ENCODE measurements at places on chromosomes 2 and 18.
A peak's percentile ranks its signal among the peaks of the same experiment; 100 is the strongest.

GRCh38 chr2:102140377-102140776 lies 2.2 kb upstream of the IL1R1 start:
- no peak for DNase-seq

DNA sequence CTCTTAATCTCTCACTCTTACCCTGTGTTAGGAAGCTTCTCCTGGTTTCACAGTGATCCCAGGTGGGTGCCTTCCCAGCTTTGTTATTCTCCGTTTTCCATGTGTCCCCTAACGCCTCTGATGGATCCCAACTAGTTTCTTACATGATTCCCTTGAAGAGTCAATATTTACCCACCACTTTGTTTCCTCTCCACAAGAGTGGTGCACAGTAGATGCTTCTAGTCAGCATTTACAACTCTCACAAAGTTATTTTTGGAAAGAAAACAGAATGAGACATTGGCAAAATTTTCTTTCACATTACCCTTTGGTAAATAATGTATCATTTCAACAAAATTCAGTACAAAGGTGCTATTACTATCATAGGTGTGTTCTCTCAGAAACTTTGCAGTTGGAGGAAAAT lies 1611.1 kb upstream of the ZEB2 start:
- no peak for DNase-seq

GRCh38 chr18:63065172-63065571 lies 254.4 kb downstream of the BCL2 start:
- DNase-seq: no peak

DNA sequence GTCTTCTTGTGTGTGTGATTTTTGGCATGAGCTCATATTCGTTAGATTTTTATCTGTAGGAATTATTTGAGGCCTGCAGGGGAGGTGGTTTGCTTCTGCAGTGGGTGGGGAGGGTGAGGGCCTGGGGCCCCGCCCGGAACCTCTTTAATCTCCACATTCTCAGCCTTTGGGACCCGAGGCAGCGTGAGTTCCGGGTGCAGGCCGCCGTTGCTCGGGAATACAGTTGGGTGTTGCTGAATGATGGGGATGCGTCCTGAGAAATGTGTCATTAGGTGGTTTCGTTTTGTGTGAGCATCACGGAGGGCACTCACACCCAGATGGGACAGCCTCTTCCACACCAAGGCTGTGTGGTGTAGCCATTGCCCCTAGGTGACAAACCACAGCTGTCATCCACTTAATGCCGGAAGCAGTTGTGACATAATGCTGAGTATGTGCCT lies 13.7 kb upstream of the GAL3ST2 start:
- DNase-seq: no peak

GRCh38 chr2:196370381-196370780 lies 199.0 kb upstream of the STK17B start:
- DNase-seq: no peak

- DNase-seq: no peak
These were observed 73.8 kb downstream of the HDAC4 start for GRCh38 chr2:239326831-239327535.

DNA sequence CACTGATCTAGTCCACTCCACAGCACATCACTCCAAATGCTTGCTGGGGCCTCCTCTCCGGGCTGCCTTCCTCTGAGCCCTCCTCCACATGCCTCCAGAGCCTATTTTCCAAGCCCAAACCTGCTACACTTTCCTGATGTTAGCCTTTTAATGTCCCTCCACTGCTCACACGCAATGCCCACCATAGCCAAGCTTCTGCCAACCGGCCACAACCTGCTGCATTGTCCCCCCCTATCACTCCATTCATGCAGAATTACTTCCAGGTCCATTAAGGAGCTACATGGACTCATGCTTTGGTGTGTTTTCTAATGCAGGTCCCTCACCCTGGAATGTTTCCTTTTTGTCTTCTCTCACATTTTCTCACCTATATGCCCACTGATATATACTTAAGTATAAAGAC lies 129.3 kb downstream of the MARCHF4 start:
- no peak for DNase-seq

DNA sequence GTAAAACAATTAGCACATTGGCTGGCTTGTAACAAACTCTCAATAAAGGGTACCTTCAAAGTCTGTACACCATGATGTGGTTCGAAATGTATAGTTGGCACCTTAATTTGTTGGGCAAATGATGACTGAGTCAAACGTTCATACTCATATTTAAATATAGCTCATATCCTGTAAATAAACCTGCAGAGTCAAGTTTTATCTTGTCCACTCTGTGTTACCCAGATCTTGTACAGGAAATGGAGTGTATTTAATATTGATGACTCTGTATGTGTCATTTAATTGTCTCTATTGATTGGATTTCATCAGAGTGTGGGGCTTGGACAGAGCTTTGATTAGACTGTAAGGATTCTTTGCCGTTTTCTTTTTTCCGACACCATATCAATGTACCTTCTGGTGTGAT lies 805.6 kb upstream of the ZEB2 start:
- no peak for DNase-seq

GRCh38 chr2:129205766-129206165 lies 773.7 kb upstream of the RAB6C start:
- DNase-seq: no peak

GRCh38 chr2:202016579-202017227 lies 17.0 kb upstream of the FZD7 start:
- DNase-seq: no peak

- DNase-seq: no peak
These were observed 228.0 kb upstream of the SALL3 start for GRCh38 chr18:78751664-78752063.

DNA sequence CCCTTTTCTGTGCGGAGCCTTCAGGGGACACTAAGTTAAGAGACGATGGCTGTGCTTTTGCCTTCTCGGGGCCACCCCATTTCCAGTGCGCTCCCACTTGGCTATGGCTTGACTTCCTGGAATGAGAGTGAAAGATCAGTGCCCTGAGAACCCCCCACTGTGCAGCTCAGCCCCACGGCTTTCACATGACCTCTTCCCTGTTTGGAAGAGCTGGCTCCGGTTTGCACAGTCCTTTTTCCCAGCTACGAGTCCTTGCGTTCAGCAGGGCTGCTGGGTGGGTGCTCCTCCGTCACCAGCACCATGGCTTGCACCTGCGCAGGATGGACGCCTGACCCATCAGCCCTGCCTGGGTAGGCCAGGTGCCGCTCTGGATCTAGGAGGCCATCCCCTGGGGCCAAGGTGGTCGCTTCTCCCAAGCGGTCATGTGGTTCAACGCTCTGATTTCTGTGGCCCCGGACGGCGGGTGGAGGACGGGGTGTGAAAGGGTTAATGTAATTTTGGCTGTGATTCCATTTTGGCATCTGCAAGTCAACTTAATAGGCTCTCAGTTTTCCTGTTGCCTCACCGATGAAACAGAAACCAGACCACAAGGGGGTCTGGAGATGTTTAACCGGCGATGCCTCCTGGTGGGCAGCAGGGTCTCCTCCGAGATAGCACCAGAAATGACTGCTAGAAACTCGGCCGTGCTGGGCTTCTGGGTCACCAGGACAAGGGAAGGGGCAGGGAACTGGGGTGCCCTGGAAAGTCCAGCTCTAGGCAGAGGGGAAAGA lies 113.1 kb upstream of the HAAO start:
- DNase-seq: no peak

- no peak for DNase-seq
These were observed 141.9 kb downstream of the MGAT5 start for GRCh38 chr2:134395779-134396178.

GRCh38 chr2:191758518-191759507 lies 80.9 kb downstream of the NABP1 start:
- no peak for DNase-seq

GRCh38 chr2:28902584-28902983 lies 8.1 kb downstream of the WDR43 start:
- DNase-seq: no peak

GRCh38 chr2:217163987-217164386 lies 304.1 kb upstream of the TNP1 start:
- no peak for DNase-seq

DNA sequence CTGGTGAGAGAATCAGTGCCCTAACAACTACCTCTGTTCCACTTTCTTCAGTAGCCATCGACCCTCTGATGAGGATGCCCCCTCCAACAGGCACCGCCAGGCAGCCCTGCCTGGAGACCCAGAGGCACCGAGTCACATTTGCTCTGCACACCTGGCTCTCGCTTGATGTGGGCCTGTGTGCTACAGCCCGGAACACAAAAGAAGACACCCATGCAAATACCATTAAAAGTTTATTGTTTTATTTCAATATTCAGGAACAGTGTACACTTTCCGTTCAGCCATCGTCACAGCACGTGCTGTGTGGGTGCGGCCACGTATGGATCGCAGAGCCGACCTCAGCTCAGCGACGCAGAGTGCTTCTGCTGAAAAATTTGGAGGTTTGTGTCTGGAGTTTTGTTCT lies 154.0 kb downstream of the MBP start:
- no peak for DNase-seq

DNA sequence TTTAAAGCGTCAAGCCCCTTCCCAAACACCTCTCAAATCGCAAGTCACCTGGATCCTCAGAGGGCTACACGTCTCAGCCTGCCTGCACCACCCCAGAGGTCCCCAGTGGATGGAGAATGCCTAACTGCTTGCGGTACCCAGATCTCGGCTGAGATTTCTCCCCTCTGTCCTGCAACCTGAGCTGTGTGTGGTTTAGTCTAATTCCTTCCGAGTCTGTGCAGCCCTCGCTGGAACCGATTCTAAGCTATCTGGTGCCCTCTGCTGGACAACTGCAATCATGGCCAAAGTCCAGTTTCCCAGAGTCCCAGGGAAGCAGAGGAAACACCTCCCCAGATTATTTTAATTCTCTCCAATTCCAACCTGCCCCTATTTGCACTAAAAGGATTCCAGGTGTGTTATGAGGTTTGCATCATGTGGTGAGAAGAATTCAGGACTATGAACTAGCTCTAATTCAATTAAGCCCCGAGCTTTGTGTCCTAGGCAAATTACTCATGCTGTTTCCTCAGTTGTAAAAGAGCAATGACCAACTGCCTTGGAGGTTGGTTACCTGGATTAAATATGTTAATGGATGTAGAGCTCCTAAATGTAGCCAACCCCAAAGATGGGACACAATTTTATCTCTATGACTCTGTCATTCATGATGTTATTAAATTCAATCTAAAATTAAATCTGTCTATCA lies 276.1 kb upstream of the NCKAP5 start:
- peak; percentile 77 for DNase-seq

- DNase-seq: no peak
These were observed 151.5 kb downstream of the ASXL3 start for GRCh38 chr18:33729556-33729955.

DNA sequence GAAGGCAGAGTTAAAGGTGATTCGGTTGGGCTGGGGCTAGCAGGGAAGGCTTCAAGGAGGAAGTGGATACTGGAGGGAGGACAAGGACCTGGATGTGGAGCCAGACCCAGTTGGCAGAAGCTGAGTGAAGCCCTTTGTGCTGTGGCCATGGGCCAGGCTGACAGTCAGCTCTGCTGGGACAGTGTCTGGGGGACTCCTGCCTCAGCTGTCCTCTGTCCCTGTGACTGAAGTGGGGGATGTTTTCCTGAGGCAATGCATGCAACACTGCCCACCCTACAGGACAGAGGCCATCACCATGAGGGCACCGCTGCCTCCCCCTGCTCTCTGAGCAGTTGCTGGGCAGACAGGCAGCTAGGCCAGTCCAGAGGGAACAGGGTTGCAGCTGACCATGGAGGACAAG lies 40.0 kb downstream of the ST8SIA5 start:
- DNase-seq: no peak

DNA sequence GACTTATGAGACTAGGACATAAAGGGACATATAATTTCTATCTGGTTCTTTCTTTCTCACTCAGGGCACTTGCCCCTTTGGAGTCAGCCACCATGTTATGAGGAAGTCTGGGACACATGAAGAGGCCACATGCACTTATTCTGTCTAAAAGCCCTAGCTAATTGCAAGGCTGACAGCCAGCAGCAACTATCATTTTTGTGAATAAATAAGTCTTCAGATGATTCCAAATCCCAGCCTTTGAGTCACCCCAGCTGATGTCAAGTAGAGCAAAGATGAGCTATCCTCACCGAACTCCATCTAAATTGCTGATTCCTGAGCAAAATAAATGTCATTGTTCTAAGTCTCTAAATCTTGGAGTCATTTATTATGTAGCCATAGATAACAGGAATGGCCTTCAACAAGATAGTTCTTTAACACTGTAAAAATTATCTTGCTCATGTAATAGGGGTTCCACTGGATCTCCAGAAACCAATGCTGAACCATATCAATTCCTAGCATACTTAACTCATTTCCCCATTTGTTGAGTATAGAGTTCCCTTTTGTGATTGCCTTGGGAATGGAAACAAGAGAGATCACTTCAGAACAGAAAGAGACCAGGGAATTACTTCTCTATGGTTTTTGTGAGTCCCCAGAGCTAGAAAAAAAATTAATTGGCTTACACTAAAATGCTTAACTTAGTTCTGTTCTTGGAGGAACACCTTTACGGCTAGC lies 50.6 kb upstream of the FN1 start:
- no peak for DNase-seq

DNA sequence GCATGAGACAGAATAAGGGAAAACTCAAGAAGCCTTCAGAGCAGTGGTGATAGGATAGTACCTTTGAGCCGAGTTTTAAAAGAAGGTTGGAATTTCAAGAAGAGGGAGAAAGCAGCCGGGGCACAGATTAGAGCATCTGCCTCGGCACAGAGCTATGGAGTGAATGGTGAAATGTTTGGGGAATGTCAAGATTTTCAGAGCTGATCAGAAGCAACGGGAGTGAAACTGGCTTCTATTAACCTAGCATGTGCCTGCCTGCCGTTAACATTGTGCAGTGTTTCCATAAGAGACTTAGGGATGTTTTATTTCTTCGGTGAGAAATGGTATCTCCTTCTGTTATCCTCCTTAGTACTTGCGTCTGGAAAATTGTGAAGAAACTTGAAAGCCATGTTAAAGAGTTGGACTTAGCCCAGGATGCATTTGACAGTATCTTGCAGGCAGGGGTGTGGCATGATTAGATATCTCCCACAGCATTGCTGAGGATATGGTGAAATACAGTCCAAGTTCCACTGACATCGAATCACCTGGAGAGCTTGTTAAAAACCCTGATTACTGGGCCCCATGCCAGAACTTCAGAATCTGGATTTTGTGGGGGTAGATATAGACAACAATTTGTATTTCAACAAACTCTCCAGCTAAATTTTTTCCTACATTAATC lies 96.8 kb upstream of the PPP1CB start:
- no peak for DNase-seq

DNA sequence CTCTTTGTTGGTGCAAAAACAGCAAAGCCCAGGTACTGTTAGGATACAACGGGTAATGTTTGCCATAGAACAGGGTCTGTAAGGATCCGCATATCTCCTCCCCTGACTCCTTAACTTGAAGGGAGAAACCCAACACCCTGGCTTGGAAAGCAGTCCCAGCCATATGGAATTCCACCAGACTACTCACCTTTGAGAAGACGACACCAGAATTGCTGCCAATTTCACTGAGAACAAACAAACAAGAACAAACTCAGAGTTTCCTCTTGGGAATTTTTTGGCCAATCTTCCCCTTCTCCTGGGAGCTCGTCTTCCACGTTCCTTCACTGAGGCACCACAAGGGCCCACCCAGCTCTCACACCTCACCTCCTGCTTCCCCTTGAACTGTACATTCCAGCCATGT lies 29.2 kb downstream of the CAPN14 start:
- no peak for DNase-seq

Measured in AG04450 (cell line).